Spinal cord (tissue), 10 donors: ENCODE measurements at places on chromosomes 2 and 18.

GRCh38 chr2:60509066-60509465 is 44.4 kb downstream of the BCL11A start:
- DNase-seq = no peak

- peak; percentile 42 for DNase-seq
Observed at GRCh38 chr2:83103613-83104012, 1355.5 kb downstream of the SUCLG1 start.

- no peak for DNase-seq
Observed at GRCh38 chr2:203710226-203710625, 3.8 kb downstream of the CD28 start.

GRCh38 chr18:63834471-63835113 is 52.9 kb upstream of the SERPINB2 start:
- DNase-seq = no peak

DNA sequence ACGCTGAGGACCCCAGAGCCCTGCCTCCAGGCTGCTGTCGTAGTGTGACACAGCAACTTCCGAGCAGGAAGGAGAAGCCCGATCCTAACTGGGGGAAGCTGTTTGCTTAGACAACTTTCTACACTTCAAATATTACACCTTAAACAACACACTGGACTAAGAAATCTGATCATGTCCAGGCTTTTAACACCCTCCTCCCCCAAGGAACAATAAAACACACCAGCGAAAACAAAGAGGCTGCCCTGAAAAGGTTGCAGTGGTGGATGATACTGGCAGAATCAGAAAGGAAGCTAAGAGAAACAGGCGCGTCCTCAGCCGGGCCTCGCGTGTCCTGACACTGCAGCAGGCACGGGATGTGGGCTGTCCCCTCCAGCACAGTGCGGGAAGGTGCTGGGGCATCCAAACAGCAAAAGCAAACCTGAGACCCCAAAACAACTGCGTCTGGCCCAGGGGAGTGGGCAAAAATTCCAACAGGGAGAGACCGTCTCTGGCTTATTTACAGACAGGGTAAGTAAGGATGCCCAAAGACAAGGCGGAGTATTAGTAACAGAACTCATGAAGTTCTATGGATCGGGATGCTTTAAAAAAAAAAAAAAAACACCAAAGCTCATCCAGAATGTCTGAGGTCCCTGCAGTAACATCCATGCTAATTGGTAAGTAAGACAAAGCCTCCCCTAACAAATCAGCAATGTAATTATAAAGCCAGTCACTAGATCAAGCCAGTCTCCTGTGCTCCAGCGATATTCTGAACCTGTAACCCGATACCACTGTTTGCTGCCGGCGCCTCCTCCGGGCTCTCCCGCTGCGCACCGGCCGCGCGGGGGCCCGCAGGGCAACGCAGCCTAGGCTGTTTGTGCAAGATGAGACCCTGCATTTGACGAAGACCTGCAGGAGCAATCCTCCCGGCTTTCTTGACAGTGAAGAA is 9.0 kb downstream of the SERTAD2 start:
- peak; percentile 67 for DNase-seq
